ENCODE measurements at places on chromosomes 16 and 17.

- DNase-seq = no peak
Measured at GRCh38 chr17:31647661-31648060, 211.4 kb downstream of the COPRS start.

GRCh38 chr17:38636054-38636453 is 30.3 kb upstream of the SRCIN1 start:
- no peak for DNase-seq

DNA sequence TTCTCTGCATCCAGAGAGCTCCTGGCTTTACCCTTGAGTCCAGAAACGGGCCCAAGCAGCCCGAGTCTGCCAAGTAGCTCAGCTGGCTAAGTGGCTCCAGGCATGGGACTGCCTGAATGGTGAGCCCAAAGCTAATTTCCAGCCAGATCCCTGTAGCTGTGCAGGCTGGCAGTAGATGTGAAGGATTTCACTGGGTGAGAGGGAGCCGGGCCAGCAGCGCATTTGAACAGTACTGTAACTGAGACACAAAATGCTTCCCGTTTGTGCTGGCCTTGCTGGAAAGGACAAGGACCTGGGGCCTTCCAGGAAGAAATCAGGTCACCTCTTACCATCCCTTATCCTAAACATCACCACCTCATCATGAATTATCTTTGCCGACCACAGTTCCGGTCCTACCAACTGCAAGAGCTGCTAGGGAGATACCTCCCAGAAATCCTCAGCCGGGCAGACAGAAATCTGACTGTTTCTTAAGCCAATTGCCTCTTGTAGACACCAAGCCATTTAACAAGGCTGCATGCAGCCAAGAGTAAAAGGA is 3.7 kb downstream of the TIMP2 start:
- no peak for DNase-seq

GRCh38 chr17:43917016-43917347 is 9.6 kb upstream of the MPP2 start:
- DNase-seq = no peak

- DNase-seq = no peak
Measured at GRCh38 chr16:28999577-28999976, 14.7 kb downstream of the LAT start.

DNA sequence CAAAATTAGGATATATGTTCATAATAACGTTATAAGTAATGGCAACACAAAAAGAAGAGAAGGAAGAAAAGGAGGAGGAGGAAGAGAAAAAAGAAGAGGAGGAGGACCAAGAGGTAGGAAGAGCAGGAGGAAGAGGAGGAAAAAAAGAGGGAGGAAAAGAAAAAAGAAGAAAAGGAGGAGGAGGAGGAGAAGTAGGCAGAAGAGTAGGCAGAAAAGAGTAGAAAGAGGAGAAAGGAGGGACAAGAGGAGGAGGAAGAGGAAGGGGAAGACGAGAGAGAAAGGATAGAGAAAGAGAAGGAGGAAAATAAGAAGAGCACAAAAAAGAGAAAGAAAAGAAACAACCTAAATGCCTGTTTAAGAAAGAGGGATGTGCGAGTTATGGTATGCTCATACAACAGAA is 5.6 kb upstream of the CD300LB start:
- no peak for DNase-seq

GRCh38 chr16:81333356-81333755 is 18.6 kb downstream of the GAN start:
- no peak for DNase-seq

GRCh38 chr16:84461413-84462295 is 42.8 kb downstream of the MEAK7 start:
- DNase-seq = no peak

All from iris pigment epithelial cell (primary cell).